ENCODE measurements at places on chromosomes 3 and 15.

- no peak for DNase-seq
These were observed 41.7 kb upstream of the PCSK6 start for GRCh38 chr15:101531170-101531569.

- no peak for DNase-seq
These were observed 42.2 kb downstream of the AKAP13 start for GRCh38 chr15:85422607-85423006.

DNA sequence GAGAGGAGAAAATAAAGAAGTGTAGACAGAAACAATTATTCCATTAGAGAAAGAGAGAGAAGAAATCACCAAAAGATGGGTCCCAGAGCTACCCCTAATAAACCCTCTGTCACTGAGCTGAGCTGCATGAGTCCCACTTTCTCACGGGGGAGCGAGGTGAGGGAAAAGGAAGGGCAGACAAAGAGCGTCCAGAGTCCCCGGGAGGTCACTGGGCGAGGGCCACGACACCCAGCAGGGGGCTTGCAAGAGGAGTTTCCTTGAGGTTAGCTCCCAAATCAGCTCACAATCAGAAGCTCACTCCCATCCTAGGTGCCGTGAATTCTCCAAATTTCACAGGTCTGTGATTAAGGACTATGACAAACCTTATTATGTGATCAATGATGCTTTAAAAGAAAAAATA, 62.3 kb downstream of the XXYLT1 start:
- no peak for DNase-seq

- DNase-seq = no peak
These were observed 25.9 kb upstream of the RTP4 start for GRCh38 chr3:187342255-187342654.

Measured in Right ventricle myocardium inferior (tissue), 1 donor.